GF-D8 (cell line): ENCODE measurements at places on chromosomes 6 and 20.

- no peak for DNase-seq
Measured at GRCh38 chr20:2149507-2149906, 47.9 kb downstream of the STK35 start.

DNA sequence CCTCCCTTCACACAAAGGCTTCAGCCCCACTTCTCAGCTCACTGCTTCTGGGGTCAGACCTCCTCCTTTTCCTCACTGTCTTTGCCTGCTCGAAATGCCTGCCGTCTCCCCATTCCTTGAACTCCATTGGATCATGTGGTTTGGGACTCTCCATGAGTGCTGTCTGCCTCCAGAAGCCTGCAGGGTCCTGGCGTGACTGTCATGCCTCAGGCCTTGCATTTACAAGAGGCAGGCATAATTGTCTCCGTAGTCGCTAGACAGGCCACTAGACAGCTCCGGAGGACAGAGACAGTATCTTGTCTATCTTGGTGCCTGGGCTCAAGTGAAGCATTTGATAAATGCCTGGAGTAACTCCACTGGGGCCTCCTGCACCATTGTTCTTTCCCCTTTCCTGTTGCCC is 15.3 kb downstream of the PNLDC1 start:
- no peak for DNase-seq

- DNase-seq, result no peak
Measured at GRCh38 chr20:24436160-24436559, 33.3 kb upstream of the SYNDIG1 start.

DNA sequence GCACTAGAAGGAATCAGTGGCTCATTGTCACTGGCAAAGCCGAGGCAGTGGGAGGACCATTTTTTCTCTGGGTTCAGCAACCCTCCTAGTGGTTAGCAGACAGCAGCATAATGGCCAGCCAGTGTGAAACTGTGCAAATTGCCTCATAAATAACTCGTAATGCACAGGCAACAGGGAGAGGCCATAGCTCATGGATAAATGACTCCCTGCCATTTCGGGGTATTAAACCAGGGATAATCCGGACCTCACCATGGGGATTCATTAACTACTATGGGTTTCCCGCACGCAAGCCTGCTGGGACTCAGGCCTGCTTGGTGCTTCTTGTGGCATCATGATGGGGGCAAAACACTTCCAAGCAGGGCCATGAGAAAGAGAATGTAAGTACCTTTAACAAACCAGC is 158.2 kb upstream of the CHD6 start:
- no peak for DNase-seq

DNA sequence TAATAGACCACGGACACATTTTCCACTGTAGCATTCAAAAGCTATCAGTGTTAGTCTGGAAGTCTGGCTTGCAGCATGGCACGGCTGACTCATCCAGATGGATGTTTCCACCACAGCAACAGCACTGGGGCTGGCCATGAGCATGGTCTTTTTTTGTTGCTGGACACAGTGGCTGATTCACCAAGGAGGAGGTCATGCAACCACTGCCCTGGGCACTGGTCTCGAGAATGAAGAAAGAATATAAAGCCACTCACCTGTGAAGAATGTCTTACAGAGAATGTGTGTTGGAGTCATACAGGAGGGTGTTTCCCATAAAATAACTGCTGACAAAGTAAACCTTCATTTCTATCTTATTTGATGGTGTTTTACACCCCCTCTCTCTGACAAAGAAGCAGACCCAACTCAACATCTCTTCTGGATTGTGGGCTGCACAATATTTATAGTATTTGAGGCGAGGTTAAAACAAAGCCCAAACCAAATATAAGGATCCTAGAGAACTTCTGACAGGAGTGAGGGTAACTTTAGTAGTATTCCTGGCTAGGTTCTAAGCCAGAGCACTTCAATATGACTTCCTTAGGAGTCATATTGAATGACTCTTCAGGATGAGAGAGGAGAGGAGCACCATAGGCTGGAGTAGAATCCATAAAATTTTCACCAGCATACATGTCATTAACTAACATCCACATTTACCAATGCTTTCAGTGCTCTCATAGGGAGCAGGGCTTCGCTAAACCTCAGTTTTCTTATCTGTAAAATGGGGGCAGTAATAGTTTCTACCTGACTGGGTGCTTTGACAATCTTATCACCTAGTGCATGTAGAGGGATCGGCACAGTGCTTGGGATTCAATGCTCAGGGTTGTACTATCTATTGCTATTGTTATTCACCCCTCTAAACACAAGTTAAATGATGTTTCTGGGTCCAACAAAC is 121.4 kb downstream of the KIF13A start:
- no peak for DNase-seq

GRCh38 chr6:130324657-130325056 is 41.2 kb upstream of the TMEM200A start:
- DNase-seq, result no peak

- DNase-seq, result no peak
Measured at GRCh38 chr20:37284691-37285161, 4.7 kb upstream of the MANBAL start.

DNA sequence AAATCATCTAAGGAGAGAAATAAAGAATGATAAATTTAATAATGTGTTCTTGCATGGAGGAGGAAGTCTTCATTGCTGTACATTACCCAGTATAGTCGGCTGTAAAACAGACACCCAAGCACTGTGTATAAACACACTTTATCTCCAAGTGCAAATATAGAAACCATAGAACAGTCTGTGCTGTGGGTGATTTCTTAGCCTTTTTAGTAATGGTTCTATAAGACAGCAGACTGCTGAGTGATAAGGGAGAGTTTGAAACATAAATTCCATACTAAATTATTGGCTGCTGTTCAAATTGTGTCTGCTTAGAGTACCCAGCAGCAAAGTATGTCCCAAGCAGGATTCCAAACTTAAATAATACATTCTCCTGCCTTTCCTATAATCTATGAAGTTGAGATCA is 4.6 kb downstream of the FILIP1 start:
- DNase-seq, result no peak

DNA sequence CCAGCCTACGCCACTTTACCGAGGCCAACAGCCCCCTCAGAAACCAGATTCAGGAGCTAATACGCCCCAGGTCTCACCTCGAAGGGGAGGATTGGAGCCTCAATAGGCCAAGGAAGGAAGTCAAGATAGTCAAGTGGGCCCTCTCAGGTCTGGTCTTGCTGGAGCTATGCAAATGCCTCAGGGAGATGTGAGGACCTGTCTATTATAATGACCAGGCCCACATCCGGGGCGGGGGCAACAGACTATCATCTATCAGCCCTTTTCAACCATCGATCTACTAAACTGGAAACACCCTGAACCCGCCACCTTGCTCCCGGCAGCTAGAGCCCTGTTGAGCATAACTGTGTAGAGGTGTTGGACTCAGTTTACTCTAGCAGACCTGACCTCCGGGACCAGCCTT is 12.7 kb upstream of the GSTA3 start:
- DNase-seq, result no peak

DNA sequence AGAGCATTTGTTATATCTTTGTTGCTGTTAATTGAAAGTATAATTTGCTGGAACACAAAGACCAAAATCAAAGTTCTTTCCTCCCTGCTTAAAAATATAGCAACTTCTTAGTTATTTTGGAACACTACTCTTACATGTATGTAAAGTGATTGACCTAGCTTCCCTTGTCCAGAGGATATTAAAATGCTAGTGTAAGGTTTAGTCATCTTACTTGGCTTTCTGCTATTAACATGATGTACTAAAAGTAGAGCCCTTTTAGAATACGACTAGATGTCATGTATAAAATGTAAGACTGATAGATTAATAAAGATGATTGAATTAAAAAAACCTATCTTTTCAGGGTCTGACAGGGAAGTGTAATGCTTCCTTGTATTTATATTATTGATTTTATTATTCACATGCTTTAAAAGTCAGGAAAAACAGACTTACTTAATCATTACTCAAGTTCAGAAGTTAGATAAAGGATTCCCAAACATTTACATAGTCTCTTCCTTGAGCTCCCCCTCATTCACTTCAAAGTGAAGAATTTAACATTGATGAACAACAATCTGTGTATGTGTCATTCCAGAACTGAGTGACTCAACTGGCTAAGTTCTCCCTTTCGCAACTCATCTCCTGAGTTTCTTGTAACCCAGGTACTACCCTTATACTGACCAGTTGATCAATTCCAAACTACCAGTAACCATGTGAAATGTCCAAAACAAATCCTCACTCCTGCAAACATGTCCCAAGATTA is 50.9 kb downstream of the BTBD9 start:
- no peak for DNase-seq

GRCh38 chr20:50193836-50194421 is 3.3 kb downstream of the CEBPB start:
- DNase-seq, result no peak

DNA sequence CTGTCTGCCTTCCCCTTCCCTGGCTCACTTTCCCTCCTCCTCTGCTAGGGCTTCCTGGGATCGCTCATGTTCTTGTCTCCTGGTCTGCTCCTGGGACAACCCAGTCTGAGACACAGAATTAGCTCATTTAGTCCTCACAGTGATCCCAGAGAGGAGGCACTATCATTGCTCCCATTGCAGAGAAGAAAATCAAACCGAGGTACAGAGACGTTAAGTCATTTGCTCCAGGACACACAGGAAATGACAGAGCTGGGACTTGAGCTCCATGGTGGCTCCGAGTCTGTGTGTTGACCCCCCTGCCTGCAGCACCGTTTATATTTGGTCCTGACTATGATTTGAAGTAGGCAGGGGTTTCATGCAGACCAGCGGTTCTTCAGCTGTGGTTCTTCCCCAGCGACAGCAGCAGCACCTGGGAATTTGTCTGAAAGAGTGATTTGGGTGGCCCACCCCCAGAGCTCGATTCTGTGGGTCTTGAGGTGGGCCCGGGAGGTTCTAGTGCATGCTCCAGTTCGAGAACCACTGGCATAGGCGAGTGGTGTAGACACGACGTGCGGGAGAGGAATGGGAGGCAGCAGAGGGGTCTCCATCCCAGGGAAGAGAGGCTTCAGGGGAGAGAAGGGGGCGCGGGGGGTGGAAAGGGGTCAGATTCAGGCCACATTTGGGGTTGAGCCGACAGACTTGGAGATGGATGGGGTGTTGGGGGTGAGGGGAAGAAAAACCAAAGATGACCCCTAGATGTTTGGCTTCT is 24.7 kb downstream of the PCK1 start:
- no peak for DNase-seq

DNA sequence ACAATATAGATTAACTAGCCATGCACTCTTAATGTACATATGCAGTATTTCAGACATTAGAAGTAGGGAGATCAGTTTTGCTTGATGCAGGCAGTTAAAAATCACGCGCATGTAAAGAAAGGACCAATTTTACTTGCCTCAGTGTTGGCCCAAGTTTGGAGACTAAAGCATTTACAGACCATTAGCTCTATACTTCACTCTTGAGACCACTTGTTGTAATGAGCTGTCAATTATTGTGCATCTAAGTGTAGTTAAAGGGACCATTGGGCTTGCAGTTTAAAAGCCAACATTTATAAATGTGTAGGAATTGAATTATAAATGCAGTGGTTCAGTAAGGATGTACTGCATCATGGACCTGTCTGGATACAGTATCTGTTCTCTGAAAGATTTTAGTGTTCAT is 53.7 kb downstream of the PLCB4 start:
- no peak for DNase-seq

DNA sequence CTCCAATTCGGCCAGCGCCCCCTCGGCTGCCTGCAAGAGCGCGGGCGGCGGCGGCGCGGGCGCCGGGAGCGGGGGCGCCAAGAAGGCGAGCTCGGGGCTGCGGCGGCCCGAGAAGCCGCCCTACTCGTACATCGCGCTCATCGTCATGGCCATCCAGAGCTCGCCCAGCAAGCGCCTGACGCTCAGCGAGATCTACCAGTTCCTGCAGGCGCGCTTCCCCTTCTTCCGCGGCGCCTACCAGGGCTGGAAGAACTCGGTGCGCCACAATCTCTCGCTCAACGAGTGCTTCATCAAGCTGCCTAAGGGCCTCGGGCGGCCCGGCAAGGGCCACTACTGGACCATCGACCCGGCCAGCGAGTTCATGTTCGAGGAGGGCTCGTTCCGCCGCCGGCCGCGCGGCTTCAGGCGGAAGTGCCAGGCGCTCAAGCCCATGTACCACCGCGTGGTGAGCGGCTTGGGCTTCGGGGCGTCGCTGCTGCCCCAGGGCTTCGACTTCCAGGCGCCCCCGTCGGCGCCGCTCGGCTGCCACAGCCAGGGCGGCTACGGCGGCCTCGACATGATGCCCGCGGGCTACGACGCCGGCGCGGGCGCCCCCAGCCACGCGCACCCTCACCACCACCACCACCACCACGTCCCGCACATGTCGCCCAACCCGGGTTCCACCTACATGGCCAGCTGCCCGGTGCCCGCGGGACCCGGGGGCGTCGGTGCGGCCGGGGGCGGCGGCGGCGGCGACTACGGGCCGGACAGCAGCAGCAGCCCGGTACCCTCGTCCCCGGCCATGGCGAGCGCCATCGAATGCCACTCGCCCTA is 963 bp downstream of the FOXF2 start:
- DNase-seq, result no peak

- no peak for DNase-seq
Measured at GRCh38 chr20:22581437-22582385, 2.7 kb downstream of the FOXA2 start.
